Activated naive CD8-positive, alpha-beta T cell treated with anti-CD3 and anti-CD28 coated beads, Interleukin-2, amount 10 ng/mL, durations not matched to agents 7 days and 5 days (primary cell): ENCODE measurements at places on chromosomes 6 and 20. TPM values are rescaled to one million over a fixed set of nuclear protein-coding genes. Genes with fewer than 3 reads are reported as not detected.

GRCh38 chr20:1274485-1275311, 8.6 kb downstream of the SNPH start:
- no peak for DNase-seq

GRCh38 chr6:155177363-155177961, 86.4 kb upstream of the CLDN20 start:
- DNase-seq = no peak

DNA sequence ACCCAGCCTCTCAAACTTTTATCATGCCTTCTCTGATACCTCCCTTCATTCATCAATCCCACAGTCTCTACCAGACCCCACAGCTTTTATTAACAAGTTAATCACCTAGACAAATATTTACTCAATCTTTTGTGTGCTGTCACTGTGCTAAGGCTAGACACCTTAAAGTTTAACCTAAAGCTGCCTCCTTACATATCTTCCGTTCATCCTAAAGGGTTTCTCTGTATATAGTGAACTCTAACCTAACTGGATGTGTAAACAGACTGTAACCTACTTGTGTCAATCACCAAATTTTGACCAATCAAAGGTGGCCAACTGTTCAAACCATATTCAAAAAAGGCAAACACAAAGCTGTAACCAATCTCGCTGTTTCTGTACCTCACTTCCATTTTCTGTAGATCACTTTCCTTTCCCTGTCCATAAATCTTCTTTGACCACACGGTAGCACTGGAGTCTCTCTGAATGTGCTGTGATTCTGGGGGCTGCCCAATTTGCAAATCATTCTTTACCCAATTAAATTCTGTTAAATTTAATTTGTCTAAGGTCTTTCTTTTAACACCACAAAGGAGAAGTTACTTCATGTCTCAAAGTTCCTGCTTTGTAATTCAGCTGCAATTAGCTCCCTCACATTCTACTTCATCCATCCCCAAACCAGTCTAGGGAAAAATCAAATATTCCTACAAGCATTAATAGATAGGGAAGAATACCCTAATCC, 72.5 kb downstream of the ARHGAP18 start:
- DNase-seq = no peak

- DNase-seq = no peak
Measured at GRCh38 chr20:64228086-64228653, 27.4 kb upstream of the PCMTD2 start.

GRCh38 chr6:25700761-25701160, 48.7 kb downstream of the SCGN start:
- DNase-seq = no peak

DNA sequence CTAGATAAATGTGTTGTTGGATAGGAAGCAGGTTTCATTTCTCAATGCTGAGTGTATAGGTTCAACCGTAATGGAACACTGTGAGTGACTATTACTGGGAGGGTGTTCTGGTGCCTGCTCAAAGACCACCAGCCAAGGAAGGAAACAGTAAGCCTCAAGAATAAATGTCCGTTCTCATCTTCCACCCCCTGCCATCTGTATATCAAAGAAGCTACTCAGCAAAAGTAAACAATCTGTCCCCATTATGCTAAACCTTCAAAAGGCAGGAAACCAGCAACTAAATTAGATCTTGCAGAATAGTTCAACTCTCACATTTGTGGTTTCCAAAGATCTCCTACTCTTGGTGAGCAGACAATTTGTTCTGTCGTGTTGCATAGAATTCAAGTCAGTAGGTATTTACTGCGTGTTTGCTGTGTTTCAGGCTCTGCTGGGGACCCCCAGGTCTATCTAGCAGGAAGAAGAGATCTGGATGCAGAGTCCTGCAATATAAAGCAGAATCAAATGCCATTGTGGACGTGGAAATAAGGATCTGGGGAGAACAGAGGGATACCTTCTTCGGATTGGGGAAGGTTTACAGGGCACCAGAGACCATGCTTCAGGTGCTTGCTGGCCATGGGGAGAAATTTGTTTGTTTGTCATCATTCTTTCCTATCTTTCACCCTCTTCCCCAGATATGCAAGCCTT, 87.3 kb downstream of the SCML4 start:
- DNase-seq = no peak

GRCh38 chr6:49541210-49541724, 9.2 kb upstream of the C6orf141 start:
- DNase-seq = no peak

GRCh38 chr6:29763491-29764289, 40.5 kb downstream of the HLA-F start:
- no peak for DNase-seq

- DNase-seq = no peak
Measured at GRCh38 chr20:22861990-22862389, 173.1 kb upstream of the SSTR4 start.

CCM2L gene
- not detected for total RNA-seq

MAFB gene
- total RNA-seq = 3.1 TPM
